ENCODE measurements at places on chromosomes 6 and 20. TPM values are rescaled to one million over a fixed set of nuclear protein-coding genes. Genes with fewer than 3 reads are reported as not detected.

KHDC1L gene
- total RNA-seq = not detected

MSH5 gene
- 38.1 TPM for total RNA-seq

PBOV1 gene
- total RNA-seq = not detected

CST5 gene
- total RNA-seq = not detected

TAGAP gene
- 0.13 TPM for total RNA-seq

PAX1 gene
- total RNA-seq = not detected

TCF15 gene
- not detected for total RNA-seq

NKX2-2 gene
- total RNA-seq = not detected

PRICKLE4 gene
- 1.6 TPM for total RNA-seq

PCIF1 gene
- total RNA-seq = 24.6 TPM

MAS1 gene
- not detected for total RNA-seq

HLA-DMB gene
- 0.44 TPM for total RNA-seq

LTB gene
- 3.7 TPM for total RNA-seq

BPIFB4 gene
- not detected for total RNA-seq

SMLR1 gene
- 0.08 TPM for total RNA-seq

SAMD5 gene
- 0.23 TPM for total RNA-seq

EGFL8 gene
- total RNA-seq = 11.1 TPM

NT5E gene
- total RNA-seq = 58.4 TPM

TRIM31 gene
- total RNA-seq = not detected

SLC17A3 gene
- not detected for total RNA-seq

CDSN gene
- total RNA-seq = not detected

DEF6 gene
- 0.59 TPM for total RNA-seq

RAET1E gene
- 1.8 TPM for total RNA-seq

SLC22A2 gene
- not detected for total RNA-seq

DPPA5 gene
- not detected for total RNA-seq

GUCA1A gene
- not detected for total RNA-seq

SLC2A10 gene
- 1.6 TPM for total RNA-seq

DDO gene
- total RNA-seq = 0.39 TPM

SLC32A1 gene
- total RNA-seq = not detected

PPP1R14C gene
- total RNA-seq = not detected

LTV1 gene
- 46.8 TPM for total RNA-seq

ATP6V1G2 gene
- total RNA-seq = 0.98 TPM

ABHD16B gene
- total RNA-seq = not detected

TRIM38 gene
- total RNA-seq = 4.4 TPM

DZANK1 gene
- 3.0 TPM for total RNA-seq

CRIP3 gene
- 0.64 TPM for total RNA-seq

SCUBE3 gene
- total RNA-seq = 1.6 TPM

NR2E1 gene
- 0.13 TPM for total RNA-seq

RCAN2 gene
- 0.05 TPM for total RNA-seq

DSTN gene
- total RNA-seq = 412 TPM

ATRN gene
- 33.8 TPM for total RNA-seq

CYP24A1 gene
- 3.0 TPM for total RNA-seq

GATA5 gene
- total RNA-seq = 53.2 TPM

CST7 gene
- not detected for total RNA-seq

FAM217A gene
- total RNA-seq = not detected

ULBP1 gene
- 3.1 TPM for total RNA-seq

HDGFL1 gene
- not detected for total RNA-seq

PIM1 gene
- 42.1 TPM for total RNA-seq

TTK gene
- 35.5 TPM for total RNA-seq

HCRTR2 gene
- total RNA-seq = not detected

KCNQ2 gene
- total RNA-seq = 19.4 TPM

GPX6 gene
- not detected for total RNA-seq

KIF25 gene
- total RNA-seq = 0.44 TPM

C6orf132 gene
- total RNA-seq = 12.9 TPM

CSTF1 gene
- total RNA-seq = 46.3 TPM

MOXD1 gene
- total RNA-seq = 0.21 TPM

MYBL2 gene
- 138 TPM for total RNA-seq

LY6G6C gene
- 0.23 TPM for total RNA-seq

MEP1A gene
- not detected for total RNA-seq

Data from Panc1 (cell line).